ENCODE measurements at places on chromosomes 6 and 20.
A peak's percentile ranks its signal among the peaks of the same experiment; 100 is the strongest.

DNA sequence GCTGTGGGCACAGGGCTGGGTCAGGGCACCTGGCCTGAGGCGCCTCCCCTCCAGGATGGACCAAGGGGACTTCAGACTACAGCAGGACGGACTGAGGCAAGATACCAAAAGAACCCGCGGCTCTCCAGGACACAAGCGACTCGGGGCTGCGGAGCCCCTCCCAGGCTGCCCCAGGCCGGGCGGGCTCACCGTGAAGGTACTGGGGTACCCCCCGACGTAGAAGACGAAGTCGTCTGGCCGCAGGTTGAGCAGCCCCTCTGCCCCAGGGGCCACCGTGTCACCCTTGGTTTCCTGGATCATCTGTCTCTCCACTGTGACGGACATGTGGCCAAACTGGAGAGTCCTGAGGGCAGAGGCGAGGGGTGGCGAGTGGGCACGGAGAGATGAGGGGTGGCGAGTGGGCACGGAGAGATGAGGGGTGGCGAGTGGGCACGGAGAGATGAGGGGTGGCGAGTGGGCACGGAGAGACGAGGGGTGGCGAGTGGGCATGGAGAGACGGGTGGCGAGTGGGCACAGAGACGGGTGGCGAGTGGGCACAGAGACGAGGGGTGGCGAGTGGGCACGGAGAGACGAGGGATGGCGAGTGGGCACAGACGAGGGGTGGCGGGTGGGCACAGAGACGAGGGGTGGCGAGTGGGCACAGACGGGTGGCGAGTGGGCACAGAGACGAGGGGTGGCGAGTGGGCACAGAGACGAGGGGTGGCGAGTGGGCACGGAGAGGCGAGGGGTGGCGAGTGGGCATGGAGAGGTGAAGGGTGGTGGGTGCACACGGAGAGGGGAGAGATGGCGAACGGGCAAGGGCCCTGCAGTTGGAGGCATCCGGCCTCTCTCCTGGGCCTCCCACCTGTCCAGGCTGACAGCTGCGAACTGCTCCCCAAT lies 10.9 kb downstream of the ADRM1 start:
- DNase-seq, result no peak

GRCh38 chr6:8064638-8065518 lies 689 bp upstream of the BLOC1S5 start:
- no peak for DNase-seq

GRCh38 chr6:37285861-37286311 lies 27.9 kb upstream of the TMEM217 start:
- no peak for DNase-seq

GRCh38 chr6:76490456-76490855 lies 418.0 kb upstream of the IMPG1 start:
- DNase-seq, result no peak

DNA sequence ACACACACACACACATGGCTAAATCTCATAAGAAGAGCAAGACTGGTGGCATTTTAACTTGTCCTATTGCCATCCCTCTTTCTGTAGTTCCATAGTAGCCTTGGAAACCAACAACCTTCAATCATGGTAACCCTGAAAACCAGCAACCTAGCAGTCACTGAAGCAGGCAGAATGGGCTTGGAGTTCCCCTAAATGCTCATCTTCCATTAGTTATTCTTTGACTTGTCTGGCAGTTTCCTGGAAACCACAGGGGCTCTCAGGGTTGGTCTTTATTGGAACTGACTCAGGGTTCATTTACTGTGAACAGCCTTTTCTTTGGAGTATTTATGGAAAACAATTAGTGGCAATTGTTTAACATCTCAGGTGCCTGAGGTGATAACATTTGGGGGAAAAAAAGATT lies 19.4 kb upstream of the BRPF3 start:
- DNase-seq, result no peak

DNA sequence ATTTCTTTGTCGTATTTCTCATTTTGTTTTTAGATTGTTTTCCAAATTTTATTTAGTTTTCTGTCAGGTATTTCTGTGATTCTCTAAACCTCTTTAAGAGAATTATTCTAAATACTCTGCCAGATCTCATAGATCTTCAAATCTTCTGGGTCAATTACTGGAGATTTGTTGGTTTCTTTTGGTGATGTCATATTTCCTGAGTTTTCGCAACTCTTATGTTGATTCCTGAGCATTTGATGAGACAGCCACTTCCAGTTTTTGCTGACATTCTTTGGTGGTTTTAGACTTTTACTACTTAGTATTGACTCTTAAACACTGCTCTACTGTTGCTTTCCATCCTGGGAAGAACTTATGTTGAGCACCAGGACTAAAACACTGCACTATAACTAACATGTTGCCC lies 21.9 kb downstream of the ADGB start:
- no peak for DNase-seq

DNA sequence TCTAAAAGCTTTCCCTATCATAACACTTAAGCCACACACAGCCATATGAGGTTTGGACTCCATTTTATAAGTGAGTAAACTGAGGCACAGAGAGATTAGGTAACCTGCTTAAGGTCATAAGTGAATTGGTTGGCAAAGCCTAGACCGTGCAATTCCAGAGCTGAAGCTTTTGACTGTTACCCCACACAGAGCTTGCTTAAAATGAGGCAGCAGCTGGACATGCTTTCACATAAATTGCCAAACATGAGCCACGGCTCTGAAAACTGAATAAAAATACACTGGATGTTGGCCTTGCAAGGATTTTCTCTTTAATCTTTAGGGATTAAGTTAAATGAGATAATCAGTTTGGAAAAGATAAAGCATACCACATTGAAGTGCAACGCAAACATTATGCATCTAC lies 2.5 kb downstream of the RIPOR2 start:
- no peak for DNase-seq

GRCh38 chr20:51306521-51307358 lies 235.8 kb downstream of the NFATC2 start:
- DNase-seq, result peak; percentile 88

DNA sequence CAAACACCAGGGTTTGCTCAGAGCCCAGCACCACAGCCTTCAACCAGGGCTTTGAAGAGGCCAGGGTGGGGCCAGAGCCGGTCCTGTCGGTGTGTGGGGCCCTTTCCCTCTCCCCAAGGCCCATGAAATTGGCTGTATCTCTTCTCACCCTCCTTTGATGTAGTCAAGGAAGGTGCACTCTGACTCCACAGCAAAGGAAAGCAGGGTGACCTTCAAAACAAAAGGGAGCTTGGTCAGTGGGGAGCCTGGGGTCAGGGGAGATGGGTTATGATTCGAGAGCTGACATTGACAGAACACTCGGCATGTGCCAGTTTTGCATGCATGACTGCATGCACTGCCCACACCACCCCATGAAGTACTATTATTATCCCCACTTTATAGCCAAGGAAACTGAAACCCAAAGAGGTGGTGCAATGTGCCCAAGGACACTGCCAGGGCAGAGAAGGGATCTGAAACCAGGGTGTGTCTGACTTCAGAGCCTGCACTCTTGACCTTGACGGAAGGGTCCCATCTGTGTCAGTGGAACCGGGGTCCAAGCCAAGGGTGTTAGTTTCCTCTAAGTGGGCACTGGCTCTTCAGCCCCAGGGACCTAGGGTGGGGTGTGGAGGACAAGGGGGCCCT lies 55.4 kb downstream of the RAB44 start:
- DNase-seq, result no peak

DNA sequence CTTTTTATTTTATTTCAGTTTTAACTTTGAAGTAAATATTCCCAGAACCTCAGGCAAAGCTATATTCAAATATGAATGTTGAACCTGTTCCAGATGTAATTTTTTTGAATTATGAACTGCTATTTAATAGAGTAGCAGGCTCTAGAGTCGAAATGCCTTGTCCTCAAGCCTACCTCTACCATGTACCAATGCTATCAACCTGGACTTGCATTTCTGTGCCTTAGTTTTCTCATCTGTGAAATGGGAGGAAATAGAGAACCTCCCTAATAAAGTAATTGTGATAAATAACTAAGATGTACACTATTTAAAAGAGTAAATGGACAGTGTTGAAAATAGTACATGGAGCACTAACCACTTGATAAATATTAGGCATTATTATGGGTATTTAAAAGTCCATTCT lies 551.6 kb upstream of the JARID2 start:
- no peak for DNase-seq

- DNase-seq, result no peak
Measured at GRCh38 chr6:73258721-73259120, 4.3 kb downstream of the KHDC1 start.

DNA sequence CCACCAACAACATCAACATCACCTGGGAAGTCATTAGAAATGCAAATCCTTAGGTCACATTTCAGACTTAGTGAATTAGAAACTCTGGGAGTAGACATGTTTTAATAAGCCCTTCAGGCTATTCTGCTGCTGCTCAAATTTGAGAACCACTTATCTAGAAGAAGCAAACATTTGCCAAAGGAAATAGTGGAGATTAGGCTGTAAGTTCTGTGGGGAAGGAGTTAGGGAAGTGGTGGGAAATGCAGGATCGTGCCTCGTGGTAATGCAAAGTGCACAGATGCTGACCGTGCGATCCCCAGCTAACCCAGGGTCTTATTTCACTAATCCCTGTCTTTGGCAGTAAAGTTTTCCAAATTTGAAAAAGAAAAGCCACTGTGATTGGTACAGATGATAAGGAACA lies 328.5 kb downstream of the EPM2A start:
- DNase-seq, result no peak

- DNase-seq, result no peak
Measured at GRCh38 chr20:21982559-21982958, 277.1 kb downstream of the PAX1 start.

DNA sequence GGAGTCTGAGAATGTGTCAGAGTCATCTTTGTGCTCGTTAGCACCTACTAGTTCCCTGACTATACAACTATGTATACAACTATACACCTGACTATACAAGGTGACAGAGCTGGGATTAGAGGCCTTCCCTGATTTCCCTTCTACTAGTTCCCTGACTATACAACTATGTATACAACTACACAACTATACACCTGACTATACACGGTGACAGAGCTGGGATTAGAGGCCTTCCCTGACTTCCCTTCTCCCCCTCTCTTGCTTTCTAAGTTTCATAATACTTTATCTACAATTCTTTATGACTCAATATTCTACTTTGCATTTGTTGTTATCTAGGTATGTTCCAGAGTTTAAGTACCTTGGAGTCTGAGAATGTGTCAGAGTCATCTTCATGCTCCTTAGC lies 68.0 kb downstream of the HS3ST5 start:
- DNase-seq, result no peak

GRCh38 chr6:154920495-154921200 lies 74.5 kb upstream of the TIAM2 start:
- no peak for DNase-seq

DNA sequence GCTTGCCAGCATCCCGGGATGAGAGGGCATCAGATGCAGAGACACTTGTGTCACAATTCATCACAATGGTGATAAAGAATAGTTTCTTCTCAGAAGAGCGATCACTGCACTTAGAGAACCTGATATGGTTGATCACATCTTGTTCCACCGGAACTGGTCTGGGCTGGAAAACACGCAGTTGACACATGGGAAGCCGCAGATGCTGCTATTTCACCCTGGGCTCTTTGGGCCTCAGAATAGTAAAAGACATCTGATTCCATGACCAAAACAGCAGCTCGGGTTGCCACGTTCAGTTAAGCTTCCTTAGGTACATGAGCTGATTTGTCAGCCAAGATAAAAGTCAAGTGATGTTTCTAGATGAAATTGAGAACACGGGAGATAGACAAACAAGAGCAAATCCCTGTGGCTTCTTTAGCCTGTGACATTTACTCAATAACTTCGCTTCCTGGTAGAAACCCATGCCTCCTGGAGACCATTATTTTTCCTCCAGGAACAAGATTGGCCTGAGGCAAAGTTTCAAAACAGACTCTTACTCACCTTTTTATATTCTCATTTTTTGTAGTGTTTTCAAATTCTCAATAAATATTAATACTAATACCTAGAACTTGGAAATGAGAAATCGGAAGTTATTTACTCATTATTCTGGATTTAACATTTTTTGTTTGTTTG lies 59.4 kb downstream of the TRMT6 start:
- no peak for DNase-seq

GRCh38 chr20:24095756-24096155 lies 107.2 kb upstream of the GGTLC1 start:
- no peak for DNase-seq

GRCh38 chr20:63322146-63322932 lies 29.4 kb downstream of the COL20A1 start:
- no peak for DNase-seq

GRCh38 chr6:106490436-106490835 lies 129.9 kb downstream of the CRYBG1 start:
- no peak for DNase-seq

DNA sequence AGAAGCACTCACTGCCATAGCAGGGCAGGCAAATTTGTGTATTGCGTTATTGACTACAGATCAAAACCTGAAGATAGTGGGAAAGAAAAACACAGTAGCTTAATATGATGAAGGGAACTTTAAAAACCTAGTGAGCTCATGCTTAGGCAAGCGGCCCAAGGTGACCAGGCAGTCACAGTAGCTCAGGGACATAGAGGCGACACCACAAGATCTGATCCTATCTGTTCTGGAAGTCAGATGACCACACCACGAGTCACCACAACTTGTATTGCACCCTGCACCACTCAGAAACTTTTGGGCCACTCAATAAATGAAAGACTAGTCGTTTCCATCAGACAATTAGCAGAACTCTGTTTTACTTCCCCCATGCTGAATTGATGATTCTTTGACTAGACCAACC lies 4.9 kb downstream of the CLIC5 start:
- DNase-seq, result no peak

DNA sequence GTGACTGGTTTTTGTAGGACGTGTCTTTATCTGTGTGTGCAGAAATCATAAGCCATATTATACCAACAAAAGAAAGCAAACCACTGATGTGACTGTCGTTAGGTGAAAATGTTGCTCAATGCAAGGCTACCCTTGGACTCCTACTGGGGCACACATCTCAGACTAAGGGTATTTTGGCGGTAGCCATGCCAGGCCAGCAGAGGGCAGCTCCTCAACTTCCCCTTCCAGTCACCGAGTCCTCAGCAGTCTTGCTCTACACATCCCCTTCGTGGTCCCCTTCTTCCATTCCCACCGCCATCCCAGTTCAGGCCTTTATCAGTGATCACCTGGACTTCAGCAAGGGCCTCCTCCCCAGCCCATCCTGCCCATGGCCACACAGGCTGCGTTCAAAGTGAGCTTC lies 113.7 kb upstream of the GGTLC1 start:
- DNase-seq, result no peak

DNA sequence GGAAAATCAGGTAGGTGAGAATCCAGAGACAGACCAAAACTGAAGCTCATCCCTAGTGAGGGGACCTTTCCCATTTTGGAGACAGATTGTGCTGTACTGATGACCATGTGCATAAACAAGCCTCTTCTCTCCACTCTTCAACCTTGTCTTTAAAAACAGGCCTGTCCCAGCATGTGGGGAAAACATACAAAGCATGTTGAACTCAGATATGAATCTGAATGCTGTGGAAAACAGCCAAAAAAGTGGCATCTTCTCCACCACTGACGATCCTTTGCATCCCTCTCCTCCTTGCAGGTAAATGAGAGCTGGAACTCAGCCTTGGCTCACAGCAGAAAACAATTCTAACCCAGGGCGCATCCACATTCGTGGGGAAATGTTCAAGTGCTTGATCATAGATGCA lies 123.7 kb upstream of the FOXQ1 start:
- no peak for DNase-seq

- no peak for DNase-seq
Measured at GRCh38 chr6:15380351-15380750, 134.5 kb downstream of the JARID2 start.

Measured in AG08396 (cell line).